ENCODE measurements at places on chromosomes 7 and 10.

DNA sequence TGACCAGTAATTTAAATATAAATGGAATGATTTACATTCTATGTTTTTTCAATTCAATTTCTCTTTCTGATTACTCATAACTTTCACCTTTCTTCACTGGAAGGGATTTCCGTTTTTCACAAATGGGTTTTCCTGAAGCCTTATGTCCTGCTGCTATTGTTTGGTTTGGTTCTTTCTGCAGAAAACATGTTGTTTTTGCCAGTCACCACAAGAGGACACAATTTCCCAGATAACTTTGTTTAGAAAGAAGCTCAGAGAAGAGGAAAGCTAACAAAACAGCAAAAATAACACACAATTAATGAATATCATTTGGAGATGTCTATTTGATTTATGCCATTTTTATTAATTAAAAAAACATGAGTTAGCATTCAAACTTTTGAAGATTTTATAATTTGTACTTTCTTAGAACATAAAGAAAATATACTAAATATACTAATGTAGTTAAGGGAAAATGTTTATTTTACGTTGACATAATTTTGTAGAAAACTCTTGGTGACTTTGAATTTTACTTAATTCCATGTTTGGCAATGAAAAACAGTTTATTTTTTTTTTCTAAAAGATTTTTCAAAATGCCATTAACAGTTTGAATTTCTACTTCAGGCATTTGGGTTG is 4.6 kb upstream of the TWIST1 start:
- no peak for DNase-seq

- DNase-seq, result no peak
Measured at GRCh38 chr7:70694971-70695794, 436.8 kb upstream of the GALNT17 start.

DNA sequence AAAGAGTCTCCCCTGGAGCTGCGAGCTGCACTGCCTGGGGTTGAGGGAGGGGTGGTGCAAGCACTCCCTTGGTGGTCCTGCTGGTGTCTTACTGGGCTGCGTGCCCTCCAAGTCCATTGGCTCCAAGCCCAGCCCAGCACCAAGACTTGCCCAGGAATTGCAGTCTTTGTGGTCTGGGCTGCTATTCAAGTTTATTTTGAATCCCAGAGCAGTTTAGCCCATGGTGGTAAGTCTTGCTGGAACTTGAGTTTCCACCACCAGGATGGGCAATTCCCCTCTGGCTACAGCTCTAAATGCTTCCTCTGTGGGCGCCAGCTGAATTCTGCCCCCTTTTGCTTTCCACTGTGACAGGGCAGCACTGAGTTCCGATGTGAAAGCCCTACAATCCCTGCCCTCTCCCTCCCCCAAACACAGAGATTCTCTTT is 25.1 kb downstream of the GALNT11 start:
- DNase-seq, result no peak

- no peak for DNase-seq
Measured at GRCh38 chr7:132045481-132045980, 489.1 kb upstream of the PODXL start.

- DNase-seq, result no peak
Measured at GRCh38 chr7:125098377-125098970, 168.8 kb upstream of the POT1 start.

DNA sequence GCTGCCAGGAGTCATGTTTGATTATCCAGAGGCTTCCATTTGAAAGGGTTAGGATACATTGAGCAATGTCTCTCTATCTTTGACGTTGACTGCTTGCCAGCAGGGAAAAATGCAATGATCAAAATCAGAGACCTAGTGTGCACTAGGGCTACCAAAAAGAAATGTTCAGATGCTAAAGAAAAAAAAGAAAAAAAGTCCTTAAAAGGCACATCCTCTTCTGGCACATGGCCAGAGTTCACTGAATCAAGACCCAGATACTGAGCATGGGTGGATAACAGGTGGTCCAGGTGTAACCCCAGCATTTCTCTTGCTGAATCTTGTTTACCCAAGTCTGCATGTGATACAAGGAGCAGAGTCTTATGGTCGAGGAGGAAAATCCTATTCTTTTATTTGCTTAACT is 899.3 kb downstream of the SORCS3 start:
- no peak for DNase-seq

DNA sequence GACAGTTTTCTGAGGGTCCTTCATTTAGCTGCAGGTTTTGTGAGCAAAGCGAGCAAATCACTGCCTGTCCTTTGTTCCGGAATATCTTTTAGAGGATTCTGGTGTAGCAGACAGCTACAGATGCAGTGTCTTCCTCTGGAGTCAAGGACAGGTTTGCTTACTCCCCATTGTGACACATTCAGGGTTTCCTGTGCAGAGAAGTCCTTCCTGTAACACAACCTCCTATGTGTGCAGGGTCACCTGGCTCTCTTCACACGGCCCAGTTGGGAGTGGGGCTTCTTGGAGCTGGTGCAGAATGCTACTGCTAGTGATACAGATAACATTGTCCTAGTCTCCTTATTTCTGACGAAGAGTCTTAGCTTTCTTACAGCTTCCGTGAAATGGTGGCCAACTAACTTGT is 47.9 kb downstream of the RBM33 start:
- DNase-seq, result peak; percentile 31

DNA sequence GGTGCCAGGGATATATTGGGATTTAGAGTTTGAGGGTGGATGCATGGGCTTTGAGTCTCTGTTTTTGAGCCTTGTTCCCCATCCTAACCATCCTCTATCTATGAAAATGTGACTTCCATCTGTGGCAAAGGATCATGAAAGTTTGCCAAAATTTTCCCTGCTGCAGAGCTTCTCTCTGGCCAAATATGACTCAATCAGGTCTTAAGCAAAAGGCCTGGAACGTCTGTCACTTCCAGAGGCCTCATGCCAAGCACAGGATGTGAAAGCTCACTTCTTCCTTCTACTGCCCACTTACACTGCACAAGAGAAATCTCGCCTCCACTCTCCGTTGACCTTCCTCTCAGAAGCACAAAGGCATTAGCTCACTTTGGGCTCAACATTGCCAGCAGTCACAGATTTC is 696.9 kb upstream of the NRP1 start:
- no peak for DNase-seq

DNA sequence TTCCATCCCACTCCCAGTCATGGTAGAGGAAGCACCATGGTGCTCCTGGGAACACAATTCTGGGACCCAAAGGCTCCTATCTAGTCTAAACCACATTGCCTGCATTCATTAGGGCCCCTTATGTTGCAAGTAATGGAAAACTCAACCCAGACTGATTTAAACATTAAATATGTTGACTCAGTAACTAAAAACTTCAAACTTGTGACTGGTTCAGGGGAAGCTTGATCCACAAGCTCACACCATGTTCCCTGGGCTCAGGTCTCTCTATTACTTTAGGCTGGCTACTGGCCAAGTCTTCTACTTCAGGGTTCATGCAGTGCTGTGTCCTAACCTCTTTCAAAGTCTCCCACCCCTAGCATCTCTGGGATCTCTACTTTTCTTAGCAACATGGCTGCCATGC is 13.1 kb downstream of the WNT16 start:
- DNase-seq, result no peak

DNA sequence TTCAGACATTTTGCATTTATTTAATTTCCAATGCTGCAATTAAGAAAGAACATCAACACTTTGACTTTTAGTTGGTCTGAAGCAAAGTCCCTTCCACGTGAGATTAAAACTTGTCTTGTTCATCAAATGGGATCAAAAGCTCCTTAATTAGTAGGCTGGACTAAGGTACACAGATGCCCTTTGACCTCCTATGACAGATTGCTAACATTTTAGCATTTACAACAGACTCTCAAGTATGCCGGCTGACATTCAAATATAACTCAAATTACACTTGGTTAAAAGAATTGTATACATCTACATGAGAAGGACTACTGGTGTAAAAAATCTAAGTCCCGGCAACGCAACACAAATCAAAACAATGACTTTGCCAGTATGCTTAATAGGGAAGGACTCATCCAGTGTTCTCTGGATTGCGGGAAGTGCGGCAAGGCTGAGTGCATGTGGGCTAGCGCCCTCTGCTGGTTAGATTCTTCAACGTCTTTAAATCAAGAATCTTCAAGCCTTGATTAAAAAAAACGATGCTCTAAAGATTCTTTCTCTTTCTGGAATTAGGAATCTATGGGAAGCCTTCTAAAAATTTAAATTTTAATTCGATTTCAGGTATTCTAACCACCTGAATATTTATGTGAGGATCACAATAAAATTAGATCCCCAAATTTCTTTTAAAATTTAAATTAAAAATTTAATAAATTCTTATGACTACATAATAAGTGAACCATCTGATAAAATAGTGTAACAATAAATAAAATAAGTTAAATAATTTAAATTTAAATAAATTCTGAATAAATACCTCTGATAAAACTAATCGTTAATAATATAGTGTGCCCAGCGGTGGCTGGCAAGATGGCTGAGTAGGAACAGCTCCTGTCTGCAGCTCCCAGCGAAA is 444.7 kb downstream of the DGKB start:
- peak; percentile 55 for DNase-seq

- no peak for DNase-seq
Measured at GRCh38 chr10:49263591-49263990, 35.4 kb upstream of the C10orf71 start.

DNA sequence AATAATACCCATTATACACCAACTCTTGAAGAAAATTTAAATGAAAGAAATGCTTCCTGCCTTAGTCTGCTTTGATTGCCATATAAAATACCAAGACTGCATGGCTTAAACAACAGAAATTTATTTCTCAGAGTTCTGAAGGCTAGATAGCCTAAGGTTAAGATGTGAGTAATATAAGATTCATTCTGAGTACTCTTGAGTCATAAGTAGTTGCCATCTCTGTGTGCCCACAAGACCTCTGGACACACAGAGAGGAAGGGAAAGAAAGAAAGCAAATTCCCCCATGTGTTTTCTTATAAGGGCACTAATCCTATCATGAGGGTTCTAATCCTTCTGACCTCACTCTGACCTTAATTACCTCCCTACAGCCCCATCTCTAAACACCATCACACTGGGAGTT is 201.2 kb downstream of the PTN start:
- no peak for DNase-seq

DNA sequence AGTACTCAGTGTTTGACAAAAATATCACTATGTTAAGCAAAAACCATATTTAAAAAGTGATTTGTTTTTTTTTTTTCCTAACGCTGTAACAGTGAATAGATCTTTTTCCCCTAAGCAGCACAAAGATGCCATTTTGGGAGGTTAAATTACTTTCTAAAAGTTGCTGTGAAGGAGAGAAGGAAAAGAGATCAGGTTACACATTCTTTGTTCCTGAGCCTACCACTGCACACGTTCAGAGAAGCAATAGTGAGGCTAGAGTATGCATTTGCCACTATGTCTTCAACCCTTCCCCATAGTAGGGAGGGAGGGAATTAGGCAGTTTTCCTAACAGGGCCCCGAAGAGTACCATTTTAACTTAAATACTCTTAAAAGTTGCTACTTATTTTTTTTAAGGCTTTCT is 38.9 kb downstream of the BMPR1A start:
- no peak for DNase-seq

- DNase-seq, result peak; percentile 63
Measured at GRCh38 chr7:140390466-140391190, 7.7 kb downstream of the SLC37A3 start.

GRCh38 chr10:71873582-71874211 is 22.6 kb upstream of the PSAP start:
- no peak for DNase-seq

- no peak for DNase-seq
Measured at GRCh38 chr10:77016855-77017254, 620.8 kb downstream of the KCNMA1 start.

Measured in activated CD4-positive, alpha-beta T cell treated with anti-CD3 and anti-CD28 coated beads, Interleukin-2, amount 50 U/mL, for 16 hours (primary cell).